ENCODE measurements at places on chromosomes 2 and 18. TPM values are rescaled to one million over a fixed set of nuclear protein-coding genes. Genes with fewer than 3 reads are reported as not detected.

SERPINB13 gene
- not detected for total RNA-seq

RAPH1 gene
- total RNA-seq, result 8.5 TPM

GRCh38 chr2:120236791-120237190, 13.6 kb upstream of the TMEM185B start:
- H3K27me3 ChIP-seq, result no peaks in the 10 kb centered on the region
- H3K36me3 ChIP-seq, result no peaks in the 10 kb centered on the region
- peaks cover 14% of the 10 kb centered on the region for H3K4me1 ChIP-seq

DNA sequence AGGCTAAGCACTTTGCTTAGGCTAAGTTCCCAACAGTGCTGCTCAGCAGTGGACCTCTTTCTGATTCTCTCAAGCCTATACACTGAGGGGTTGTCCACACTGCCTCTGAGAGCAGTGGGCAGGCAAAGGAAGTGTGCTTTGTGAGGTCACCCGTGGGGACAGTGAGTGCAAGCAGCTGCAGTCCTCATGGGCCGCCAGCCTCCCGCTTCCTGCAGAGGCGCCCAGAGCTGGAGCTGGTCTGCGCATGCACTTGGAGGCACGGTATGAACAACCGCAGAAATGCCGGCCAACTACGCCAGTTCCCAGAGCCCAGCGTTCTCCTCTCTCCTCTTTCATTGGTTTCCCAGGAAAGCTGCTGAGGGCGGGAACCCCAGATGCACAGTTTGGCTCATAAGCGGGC, 149.5 kb upstream of the DLX2 start:
- H3K36me3 ChIP-seq, result no peaks in the 10 kb centered on the region
- H3K4me1 ChIP-seq, result peaks cover 36% of the 10 kb centered on the region

DNA sequence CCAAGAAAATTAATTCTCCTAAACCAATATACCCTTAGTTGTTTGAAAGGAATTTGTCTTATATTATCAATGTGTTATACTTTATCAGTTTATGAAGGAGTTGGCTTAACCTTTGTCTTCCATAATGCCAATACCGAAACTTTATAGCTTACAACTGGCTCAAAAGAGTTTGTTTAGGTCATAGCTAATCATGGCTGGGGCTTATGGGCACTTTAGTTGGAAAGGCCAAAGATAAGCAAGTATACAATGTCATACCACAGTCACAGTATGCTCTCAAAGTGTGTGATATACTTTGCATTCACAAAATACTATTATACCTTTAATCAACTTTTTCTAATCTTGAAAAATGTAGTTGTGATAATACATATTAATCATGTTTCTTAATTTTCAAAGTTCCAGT, 2.3 kb downstream of the KLHL41 start:
- no peak for DNase-seq
- H3K27ac ChIP-seq, result no peak overlapping the region
- no peak overlapping the region for H3K4me3 ChIP-seq

GRCh38 chr2:207419331-207419730, 110.4 kb upstream of the CREB1 start:
- DNase-seq, result no peak
- peaks cover 6% of the 10 kb centered on the region for H3K4me1 ChIP-seq
- H3K27ac ChIP-seq, result no peak overlapping the region
- no peak overlapping the region for H3K4me3 ChIP-seq
- no peaks in the 10 kb centered on the region for H3K36me3 ChIP-seq
- H3K27me3 ChIP-seq, result no peaks in the 10 kb centered on the region

DNA sequence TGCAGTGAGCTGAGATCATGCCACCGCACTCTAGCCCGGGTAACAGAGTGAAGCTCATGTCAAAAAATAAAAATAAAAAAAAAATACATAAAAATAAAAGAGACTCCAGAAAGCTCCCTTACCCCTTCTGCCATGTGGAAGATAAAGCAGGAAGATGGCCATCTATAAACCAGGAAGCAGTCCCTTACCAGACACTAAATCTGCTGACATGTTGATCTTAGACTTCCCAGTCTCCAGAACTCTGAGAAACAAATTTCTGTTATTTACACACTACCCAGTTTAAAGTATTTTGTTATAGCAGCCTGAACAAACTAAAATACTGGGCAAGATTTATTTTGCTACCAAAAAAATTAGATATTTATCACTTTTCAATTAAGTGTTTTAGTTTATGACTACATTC, 136.2 kb upstream of the SMAD7 start:
- H3K4me3 ChIP-seq, result no peak overlapping the region
- H3K27ac ChIP-seq, result no peak overlapping the region
- peaks cover 6% of the 10 kb centered on the region for H3K4me1 ChIP-seq

- no peak overlapping the region for H3K27ac ChIP-seq
- H3K36me3 ChIP-seq, result peaks cover 7% of the 10 kb centered on the region
- H3K27me3 ChIP-seq, result no peaks in the 10 kb centered on the region
- H3K4me3 ChIP-seq, result no peak overlapping the region
These were observed 24.7 kb downstream of the BABAM2 start for GRCh38 chr2:27915191-27915590.

DNA sequence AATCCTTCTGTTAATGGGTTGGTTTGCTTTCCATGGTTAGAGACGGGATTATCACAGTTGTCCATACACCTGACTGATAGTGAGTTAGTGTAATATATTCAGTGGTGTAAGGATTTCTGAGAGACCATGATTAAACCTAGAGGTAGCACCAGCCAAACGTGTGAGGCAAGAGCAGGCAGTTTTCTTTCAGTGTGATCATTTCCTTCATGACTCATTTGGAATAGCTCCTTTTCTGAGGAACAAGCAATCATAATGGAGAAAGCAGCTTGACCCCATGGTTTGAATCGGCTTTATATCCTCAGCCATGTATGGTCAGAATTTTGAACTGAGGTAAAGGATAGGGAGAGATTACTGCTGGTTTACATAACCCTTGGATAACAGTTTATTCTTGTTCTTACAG, 2.9 kb downstream of the MXD1 start:
- H3K27me3 ChIP-seq, result no peaks in the 10 kb centered on the region
- no peak for DNase-seq
- peaks cover 16% of the 10 kb centered on the region for H3K36me3 ChIP-seq
- no peak overlapping the region for H3K27ac ChIP-seq
- H3K4me1 ChIP-seq, result peaks cover 27% of the 10 kb centered on the region

DNA sequence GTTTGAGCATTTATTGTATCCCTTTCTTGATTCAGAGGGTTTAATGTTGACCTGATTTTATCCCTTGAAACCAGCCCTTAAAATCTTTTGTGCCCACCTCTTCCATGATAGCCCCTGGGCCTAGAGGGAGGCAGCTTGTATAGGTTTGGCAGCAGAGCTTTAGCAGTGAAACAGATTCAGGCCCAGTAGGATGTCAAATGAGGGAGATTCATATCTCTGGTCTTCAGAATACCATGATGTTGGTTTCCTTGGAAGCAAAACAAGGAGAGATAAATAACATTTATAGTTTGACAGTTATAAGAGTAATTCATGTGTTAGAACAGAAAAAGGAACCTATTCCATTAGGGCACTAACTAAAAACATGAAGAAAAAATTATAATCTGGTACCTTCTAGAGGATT, 649.2 kb downstream of the METTL4 start:
- H3K36me3 ChIP-seq, result no peaks in the 10 kb centered on the region
- H3K4me1 ChIP-seq, result no peaks in the 10 kb centered on the region
- no peak overlapping the region for H3K4me3 ChIP-seq

DNA sequence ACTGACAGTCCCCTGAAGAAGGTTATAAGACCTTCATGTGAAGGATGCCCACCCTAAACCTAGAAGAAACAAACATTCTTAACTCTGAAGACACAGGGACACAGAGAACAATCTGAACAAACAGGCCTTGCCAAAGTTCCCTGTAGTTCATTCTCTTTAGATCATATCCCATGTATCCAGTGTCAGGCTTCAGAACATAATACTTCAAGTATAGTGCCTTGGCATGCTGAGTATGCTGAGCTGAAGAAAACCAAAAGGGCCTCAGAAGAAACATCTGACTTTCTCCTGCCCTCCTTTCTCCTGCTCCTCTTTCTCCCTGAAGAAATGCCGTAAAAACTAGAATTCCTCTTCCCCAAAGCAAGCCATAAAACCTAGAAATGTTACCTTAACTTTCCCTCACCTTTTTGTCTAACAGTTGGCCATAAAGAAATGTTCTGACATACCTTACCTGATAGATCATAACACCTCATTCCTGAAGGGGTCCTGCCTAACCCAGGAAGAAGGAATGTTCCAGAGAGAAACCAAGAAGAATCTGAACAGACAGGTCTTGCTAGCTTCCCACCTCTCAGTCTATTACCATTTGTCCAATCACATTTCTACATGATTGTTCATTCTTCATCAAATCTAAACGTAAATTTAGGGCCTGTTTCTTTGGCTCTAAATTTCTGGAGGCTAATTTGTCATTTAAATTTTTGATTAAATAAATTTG, 160.1 kb upstream of the ZC3H15 start:
- no peaks in the 10 kb centered on the region for H3K36me3 ChIP-seq
- no peaks in the 10 kb centered on the region for H3K27me3 ChIP-seq
- no peak overlapping the region for H3K27ac ChIP-seq
- H3K4me3 ChIP-seq, result no peak overlapping the region

- H3K36me3 ChIP-seq, result no peaks in the 10 kb centered on the region
- H3K4me1 ChIP-seq, result no peaks in the 10 kb centered on the region
- no peak for DNase-seq
- H3K27ac ChIP-seq, result no peak overlapping the region
- peaks cover 12% of the 10 kb centered on the region for H3K27me3 ChIP-seq
- no peak overlapping the region for H3K4me3 ChIP-seq
These were observed 432.8 kb downstream of the METTL4 start for GRCh38 chr18:2138552-2138951.

DNA sequence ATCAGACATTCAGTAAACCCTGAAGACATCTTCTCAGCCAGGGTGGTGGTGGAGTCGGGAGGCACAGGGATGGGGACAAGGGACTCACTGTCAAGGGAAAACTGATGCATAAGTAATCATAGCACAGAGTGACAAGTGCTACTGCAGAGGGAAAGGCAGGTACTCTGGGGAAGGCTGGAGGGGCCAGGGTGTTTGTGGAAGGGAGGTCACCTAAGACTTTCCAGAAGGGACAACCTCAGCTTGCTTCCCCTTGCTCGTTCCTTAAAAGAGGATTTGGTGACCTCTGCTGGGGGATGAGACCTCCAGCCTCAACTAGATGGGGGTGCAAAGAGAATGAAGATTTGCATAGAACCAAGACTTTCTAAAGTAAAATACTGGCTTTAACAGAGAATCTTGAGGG, 99.5 kb downstream of the SLC4A3 start:
- no peaks in the 10 kb centered on the region for H3K36me3 ChIP-seq
- H3K4me1 ChIP-seq, result no peaks in the 10 kb centered on the region
- no peak overlapping the region for H3K4me3 ChIP-seq
- peaks cover 7% of the 10 kb centered on the region for H3K27me3 ChIP-seq
- no peak for DNase-seq
- no peak overlapping the region for H3K27ac ChIP-seq

DNA sequence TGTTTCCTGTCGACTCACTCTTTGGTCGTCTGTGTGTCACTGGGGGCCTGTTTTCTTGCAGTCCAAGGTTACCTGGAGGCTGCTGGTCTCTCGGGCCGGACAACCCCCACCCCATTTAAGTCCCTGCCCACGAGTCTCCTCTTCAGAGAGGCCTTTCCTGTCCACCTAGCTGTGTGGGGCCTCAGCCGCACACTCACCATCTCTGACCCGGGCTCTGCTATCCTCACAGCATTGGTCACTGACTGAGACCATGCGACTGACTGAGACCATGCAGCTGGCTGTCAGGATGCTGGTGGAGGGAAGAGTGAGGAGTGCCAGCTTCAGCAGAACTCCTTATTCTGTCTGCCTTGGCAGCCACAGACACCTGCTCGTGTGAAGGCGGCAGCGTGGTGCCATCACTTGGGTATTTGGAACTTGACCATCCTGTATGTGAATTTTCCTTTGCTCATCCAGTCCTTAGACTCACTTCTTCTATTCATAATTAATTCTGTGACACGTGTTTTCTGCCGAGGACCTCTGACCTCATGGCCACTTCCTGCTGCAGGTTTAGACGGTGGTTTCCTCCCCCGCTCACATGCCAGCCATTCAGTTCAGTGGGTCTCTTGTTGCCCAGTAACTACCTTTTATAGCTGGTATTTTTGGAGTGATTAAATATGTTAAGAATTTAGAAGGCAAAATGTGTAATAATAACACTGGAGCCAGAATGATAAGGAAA, 47.5 kb upstream of the ASB1 start:
- H3K4me1 ChIP-seq, result peaks cover 28% of the 10 kb centered on the region
- H3K4me3 ChIP-seq, result no peak overlapping the region
- H3K27me3 ChIP-seq, result no peaks in the 10 kb centered on the region
- peak overlapping the region; percentile 45 for H3K27ac ChIP-seq

GRCh38 chr2:185618625-185619024, 120.0 kb upstream of the FSIP2 start:
- H3K4me3 ChIP-seq, result no peak overlapping the region
- H3K27me3 ChIP-seq, result no peaks in the 10 kb centered on the region
- DNase-seq, result no peak
- no peak overlapping the region for H3K27ac ChIP-seq
- no peaks in the 10 kb centered on the region for H3K4me1 ChIP-seq

DNA sequence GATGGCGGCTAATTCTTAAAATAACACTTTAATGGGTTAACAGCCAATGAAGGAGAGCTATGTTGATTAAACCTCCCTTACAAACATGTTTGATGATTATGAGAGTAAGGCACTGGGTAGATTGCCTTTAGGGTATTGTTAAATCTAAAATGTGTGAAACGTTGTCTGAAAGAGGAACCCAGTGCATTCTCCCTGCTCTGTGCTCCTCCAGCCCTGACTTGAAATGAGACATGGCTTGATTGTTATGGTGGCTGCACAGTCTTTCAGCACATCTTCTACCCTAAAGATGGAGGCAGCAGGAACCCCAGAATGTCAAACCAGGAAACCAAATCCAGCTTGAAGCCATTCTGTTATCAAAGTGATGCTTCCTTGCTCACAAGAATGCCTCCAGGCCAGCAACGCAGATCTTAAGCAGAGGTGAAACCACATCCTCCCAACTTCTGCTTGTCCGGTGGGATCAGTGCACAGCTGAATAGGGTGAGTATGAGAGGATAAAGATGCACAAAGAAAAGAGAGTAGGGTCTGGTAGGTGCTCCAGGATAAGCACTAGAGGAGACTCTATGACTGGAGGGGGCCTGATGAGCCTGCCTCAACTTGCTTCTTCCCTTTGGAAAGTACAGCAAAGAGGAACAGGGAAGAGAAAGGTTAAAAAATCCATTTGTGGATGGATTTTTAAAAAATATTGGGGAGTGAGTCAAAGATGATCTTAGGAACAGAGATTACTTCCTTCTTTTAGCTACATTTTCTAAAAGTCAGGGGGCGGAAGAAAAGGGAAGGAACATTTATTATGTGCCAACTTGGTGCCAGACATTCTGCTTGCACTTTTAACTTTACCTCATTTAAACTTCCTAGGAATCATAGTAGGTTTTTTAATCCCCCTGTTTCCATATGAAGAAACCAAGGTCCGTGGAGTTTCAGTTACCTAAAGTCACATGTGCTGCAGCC, 523.0 kb downstream of the TXNL1 start:
- no peaks in the 10 kb centered on the region for H3K36me3 ChIP-seq
- no peak for DNase-seq
- peaks cover 13% of the 10 kb centered on the region for H3K27me3 ChIP-seq
- no peak overlapping the region for H3K27ac ChIP-seq

DNA sequence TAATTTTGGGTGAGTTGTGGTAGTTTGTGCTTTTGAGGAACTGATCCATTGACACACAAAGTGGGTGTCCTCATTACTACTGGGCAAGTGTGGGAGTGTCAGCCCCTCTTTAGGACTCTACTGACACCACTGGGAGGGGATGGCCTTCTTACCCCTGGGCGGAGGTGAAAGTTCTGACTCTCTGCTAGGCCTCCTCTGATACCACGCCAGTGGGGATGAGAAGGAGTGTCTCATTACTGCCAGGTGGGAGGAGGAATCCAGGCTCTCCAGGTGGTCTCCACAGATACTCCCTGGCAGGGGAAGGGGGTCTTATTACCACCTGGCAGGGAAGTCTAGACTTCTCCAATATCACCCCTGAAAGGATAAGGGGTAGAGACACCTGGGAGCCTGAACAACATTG, 9.1 kb downstream of the LCLAT1 start:
- no peaks in the 10 kb centered on the region for H3K27me3 ChIP-seq
- H3K27ac ChIP-seq, result no peak overlapping the region
- H3K4me1 ChIP-seq, result peaks cover 61% of the 10 kb centered on the region

Measured in activated CD4-positive, alpha-beta T cell treated with anti-CD3 and anti-CD28 coated beads for 36 hours (primary cell).